Stimulated activated CD4-positive, alpha-beta T cell treated with anti-CD3 and anti-CD28 coated beads, Interleukin-1b, Interleukin-23, amount 100 ng/mL, for 1 hour (primary cell): ENCODE measurements at places on chromosomes 4 and X.

GRCh38 chr4:91212211-91212610 is 1085.0 kb downstream of the CCSER1 start:
- no peak for DNase-seq

DNA sequence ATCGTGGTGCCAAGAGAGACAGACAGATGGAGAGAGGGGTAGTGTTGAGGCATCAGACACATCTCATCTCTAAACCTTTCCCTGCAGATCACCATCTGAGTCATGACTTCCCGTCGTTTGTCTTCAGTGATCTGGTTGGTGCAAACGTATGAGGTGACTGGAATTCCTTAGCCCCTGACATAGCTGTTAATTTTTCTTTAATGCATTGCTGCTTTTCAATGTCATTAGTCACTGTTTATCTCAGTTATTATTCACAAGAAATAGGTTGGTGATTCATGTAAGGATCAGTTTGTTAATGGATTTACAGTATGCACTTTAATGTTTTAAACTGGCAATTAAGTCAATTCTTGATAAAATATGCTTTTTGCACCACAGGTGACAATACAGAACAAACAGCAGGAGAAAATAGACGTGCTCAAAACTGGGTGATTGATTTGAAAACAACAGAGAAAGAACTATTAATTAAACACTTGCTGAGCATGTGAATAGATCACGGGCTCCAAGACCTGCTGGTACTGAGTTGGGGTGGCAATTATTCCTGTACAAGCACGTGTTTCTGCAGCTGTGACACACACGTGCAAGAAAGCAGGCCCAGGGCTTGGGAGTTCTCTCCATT is 1.3 kb upstream of the TMEM154 start:
- DNase-seq, result no peak

DNA sequence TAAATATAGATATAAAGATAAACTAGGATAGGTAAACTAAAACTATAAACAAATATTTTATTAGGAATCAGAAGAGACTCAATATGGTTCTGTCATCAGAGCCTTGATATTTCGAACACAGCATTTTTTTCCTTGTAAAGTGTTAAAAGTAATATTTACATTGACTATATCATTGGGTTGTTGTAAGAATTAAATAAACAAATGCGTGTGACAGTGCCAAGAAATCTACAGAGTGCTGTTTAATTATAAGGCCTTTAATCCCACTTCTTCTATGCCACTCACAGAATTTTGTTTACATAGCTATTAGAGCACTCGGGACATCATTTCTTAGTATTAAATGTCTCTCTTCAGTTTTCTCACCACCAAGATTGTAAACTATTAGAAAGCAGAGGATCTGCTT is 807.4 kb downstream of the FSTL5 start:
- no peak for DNase-seq

- no peak for DNase-seq
Measured at GRCh38 chr4:102678107-102678506, 82.7 kb downstream of the MANBA start.

GRCh38 chr4:159420162-159421057 is 317.5 kb downstream of the RAPGEF2 start:
- no peak for DNase-seq

DNA sequence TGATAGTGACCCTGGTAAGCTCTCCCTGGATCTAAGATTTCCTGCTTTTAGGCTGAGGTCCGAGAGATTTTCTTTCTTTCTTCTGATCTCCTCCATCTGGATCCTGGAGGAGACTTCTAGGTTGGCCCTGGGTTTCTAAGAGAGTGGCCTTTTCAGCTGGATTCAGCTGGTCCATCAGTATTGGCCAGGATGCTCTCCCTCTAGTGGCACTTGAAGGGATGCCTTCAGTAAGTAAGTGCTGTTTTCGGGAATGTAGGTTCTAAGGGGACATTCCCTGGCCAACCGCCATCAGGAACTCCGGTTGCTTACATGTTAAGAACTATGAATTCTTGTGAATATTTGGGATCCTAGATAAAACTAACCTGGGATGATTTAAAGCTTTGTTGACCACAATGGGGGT is 56.9 kb downstream of the SERTM2 start:
- DNase-seq, result no peak
